Suppressor macrophage (primary cell): ENCODE measurements at places on chromosomes 16 and 17.
A peak's percentile ranks its signal among the peaks of the same experiment; 100 is the strongest.

GRCh38 chr17:35447499-35447898 is 1.1 kb downstream of the SLFN13 start:
- DNase-seq: no peak

GRCh38 chr17:58352596-58353388 is 791 bp upstream of the SUPT4H1 start:
- DNase-seq: peak; percentile 77

GRCh38 chr17:31294820-31295488 is 2.1 kb downstream of the OMG start:
- DNase-seq: no peak

- no peak for DNase-seq
These were observed 176.8 kb downstream of the TANC2 start for GRCh38 chr17:63142836-63143235.

GRCh38 chr17:7700510-7700909 is 4.5 kb upstream of the EFNB3 start:
- no peak for DNase-seq

- DNase-seq: peak; percentile 62
These were observed 48.0 kb upstream of the NDRG4 start for GRCh38 chr16:58451945-58452401.

DNA sequence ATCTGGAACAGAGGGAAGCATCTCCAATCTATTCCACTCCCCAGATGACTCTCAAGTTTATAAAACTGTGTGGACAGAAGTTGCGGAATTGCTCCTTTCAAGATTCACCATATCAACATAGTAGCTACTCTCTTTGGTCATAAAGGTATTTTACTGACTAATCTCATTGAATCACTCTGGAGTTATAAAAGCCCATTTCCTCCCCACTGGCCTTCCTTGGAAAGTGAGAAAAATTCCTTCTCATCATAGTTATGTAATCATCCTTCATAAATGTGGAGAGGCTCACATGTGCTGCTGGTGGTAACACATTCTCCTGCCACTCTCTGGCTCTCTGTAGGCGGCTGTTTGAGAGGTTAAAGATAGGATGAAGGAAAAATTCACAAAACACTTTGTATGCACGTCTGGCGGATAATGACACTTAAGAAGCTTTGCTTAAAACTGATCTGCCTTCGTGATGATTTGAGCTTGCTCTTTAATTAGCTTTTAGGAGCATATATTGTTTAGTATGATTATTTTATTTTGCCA is 1034.0 kb upstream of the EEF2KMT start:
- no peak for DNase-seq

DNA sequence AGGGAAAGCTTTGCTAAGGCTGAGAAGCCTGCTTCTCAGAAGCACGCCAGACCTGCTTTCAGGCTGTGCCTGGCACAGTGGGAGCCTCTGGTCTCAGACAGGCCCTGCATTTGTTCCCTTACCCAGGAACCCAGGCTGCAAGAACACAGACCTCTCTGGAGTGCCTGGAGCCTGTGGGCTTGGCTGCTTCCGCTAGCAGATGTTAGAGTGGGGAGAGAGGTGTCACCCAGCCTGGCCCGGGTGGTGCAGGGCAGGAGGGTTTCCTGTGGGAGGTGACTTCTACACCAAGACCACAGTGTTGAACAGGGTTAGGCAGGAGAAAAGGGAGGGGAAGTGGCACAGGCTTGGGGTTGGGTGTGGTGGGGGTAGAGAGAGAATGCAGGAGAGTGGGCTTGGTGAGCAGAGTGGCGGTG is 35.8 kb upstream of the ADGRG1 start:
- peak; percentile 38 for DNase-seq

- no peak for DNase-seq
These were observed 1.7 kb upstream of the RAB11FIP4 start for GRCh38 chr17:31389657-31390381.

- DNase-seq: no peak
These were observed 28.8 kb downstream of the ATP2C2 start for GRCh38 chr16:84397090-84397489.

GRCh38 chr16:54955757-54956156 is 25.1 kb downstream of the IRX5 start:
- no peak for DNase-seq

- DNase-seq: no peak
These were observed 49.2 kb upstream of the ITGA2B start for GRCh38 chr17:44438636-44439035.

- no peak for DNase-seq
These were observed 159.5 kb downstream of the SHISA9 start for GRCh38 chr16:13060932-13061331.

DNA sequence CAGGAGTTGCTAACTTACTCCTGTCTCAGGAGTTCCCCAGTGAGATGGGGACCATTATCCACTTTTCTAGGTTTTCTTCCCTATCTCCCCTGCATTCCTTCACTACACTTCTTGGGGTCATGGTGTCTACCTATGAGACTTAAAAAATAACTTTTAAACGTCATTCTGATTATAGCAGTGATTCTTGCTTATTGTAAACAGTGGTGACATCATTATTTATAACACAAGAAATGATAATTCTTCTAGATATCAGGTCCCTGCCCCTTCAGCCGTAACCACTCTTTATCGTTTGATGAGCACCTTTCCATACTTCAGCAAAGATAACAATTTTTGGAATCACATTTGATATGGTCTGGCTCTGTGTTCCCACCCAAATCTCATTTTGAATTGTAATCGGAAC is 27.2 kb upstream of the IRX3 start:
- no peak for DNase-seq

DNA sequence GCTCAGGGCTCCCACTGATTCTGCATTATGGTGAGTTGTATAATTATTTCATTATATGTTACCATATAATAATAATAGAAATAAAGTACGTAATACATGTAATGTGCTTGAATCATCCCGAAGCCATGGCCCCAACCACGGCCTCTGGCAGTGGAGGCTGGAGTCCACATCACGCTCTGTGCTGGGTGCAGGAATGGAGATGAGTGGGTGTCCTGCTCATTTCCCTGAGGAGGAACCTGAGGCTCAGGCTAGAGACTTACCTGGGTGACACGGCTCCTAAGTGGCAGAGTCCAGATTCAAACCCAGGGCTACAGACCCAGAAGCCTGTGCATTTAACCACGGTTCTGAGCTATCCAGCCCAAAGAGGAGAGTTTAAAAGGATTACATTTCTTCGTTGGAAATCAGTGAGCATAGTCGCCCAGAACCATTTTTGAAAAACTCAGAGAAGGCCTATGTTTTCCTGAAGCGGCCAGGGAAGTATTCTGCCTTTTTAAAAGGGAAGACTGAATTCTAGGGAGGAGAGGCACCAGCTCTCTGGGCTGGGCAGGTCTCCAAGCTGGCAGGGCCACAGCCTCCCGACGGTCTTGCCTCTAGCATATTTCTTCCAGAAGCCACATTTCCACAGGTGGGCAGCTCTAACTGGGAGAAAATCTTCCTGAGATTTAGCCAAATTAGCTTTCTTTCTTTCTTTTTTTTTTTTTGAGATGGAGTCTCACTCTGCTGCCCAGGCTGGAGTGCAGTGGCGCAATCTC is 6.7 kb downstream of the IL4R start:
- no peak for DNase-seq

- DNase-seq: peak; percentile 95
These were observed 34.0 kb downstream of the PGS1 start for GRCh38 chr17:78412403-78412802.

DNA sequence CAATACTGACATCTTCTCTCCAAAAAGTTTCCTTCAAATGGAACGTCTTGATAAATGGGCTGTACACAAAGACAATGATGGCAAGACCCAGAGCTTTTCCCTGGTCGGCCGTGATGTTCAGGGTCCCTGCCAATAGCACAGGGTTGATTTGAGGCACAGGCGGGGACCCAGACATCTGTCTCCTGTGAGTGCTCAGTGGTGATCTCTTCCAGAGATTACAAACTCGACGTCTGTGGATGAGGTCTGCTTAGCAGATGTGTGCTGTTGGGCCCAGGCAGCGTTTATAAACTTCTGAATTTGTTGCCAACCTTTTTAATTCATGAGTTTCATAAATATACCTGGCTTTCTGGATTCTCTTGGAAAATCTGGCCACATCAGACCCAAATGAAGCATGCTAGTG is 14.9 kb downstream of the CPPED1 start:
- no peak for DNase-seq

DNA sequence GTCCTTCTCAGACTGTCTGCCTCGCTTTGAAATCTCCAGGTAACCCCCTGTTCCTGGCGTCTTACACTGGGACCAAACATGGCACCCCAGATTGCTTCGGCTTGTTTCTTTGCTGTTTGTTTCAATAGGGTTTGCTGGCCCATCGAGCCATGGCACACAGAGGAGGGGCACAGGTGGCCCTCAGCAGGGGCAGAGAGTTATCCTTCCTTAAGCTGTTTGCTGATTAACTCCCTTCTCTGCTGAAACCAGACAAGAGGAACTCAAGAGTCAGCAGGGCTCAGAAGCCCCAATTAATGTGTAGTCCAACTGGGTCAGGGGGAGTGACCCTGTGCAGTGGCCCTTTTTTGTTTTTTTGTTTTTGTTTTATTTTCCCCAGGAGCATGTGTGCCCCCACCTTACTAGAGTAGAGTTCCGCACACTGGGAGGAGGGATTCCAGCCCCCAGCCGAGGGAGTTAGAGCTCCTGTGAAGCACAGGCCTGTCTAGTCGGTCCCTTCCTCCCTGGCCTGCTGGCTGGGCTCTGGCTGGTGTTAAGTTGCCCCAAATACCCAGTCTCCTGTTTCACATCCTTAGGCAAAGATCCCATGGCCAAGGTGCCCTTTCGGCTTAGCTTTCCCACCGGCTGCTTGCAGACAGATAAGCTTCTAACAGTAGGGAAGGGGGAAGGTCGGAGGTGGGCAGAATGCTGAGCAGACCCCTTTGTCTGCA is 39.3 kb downstream of the YPEL2 start:
- DNase-seq: no peak

- no peak for DNase-seq
These were observed 16.2 kb downstream of the SRCIN1 start for GRCh38 chr17:38589462-38590114.

DNA sequence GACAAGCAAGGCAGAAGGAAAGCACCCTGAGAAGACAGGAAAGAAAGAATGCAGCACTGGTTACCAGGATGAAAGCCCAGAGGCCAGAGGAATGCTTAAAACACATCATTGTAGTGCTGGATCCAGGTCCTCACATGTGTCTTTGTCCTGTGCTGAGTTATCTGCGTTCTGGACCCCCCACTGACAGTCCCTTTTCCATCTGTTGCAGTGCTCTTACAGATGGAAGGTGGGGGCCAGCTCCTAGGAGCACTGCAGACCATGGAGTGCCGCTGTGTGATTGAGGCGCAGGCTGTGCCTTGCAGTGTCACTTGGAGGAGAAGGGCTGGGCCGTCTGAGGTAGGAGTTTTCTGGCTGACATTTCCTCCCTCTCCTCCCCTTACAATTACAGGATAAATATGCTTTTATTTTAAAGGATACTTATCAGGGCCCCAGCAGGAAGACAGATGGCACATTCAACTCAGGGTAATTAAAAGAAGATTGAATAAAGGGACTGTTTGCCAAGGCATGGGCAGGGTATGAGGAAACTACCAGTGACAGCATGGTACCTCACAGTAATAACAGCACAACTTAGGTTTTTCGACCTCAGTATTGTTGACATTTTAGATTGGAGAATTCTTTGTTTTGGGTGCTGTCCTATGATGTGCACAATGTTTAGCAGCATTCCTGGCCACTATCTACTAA is 3.0 kb downstream of the EME1 start:
- no peak for DNase-seq

DNA sequence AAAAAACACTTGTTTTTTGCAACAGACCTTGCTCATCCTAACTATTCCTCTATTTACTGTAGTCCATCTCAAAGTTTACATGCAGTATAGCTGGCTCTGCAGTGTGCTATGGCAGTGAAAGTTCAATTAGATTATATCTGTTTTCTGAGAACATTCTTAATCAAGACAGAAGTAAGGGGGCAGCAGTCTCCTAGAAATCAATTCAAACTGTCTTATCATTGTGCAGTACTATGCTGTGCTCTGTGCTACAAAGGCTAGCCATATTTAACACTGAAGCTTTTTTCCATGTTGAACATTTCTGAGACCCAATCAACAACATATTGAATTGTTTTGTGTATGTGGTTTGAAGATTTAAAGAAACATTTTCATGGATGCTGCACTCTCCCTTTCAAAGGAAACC is 11.4 kb downstream of the NETO2 start:
- DNase-seq: no peak

DNA sequence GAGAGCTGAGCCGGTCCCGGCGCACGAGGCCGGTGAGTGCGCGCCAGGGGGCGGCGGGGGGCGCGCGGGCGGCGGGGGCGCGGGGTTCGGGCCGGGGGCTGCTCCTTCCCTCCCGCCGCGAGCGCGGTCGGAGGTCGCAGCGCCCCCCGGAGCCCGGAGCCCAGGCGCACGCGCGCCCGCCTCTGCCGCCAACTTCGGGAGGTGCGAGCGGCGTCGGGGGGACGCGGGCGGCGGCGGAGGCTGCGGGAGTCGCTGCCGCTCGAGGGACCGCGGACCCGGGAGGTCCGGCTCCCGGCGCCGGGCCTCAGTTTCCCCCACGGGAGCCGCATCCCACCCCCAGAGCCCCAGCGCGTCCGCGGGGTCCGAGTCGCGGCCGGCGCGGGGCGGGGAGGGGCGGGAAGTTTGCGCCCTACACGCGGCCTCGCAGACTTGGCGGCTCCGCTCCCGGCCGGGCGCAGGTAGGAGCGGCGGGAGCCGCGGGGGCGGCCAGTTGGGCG is at the start of gene PRR35:
Gene PRR35 (plus strand): TSS at position 191 of the 497 bp plus-strand sequence. CDS start 2,901 bp downstream, outside the sequence.
- DNase-seq: no peak

DNA sequence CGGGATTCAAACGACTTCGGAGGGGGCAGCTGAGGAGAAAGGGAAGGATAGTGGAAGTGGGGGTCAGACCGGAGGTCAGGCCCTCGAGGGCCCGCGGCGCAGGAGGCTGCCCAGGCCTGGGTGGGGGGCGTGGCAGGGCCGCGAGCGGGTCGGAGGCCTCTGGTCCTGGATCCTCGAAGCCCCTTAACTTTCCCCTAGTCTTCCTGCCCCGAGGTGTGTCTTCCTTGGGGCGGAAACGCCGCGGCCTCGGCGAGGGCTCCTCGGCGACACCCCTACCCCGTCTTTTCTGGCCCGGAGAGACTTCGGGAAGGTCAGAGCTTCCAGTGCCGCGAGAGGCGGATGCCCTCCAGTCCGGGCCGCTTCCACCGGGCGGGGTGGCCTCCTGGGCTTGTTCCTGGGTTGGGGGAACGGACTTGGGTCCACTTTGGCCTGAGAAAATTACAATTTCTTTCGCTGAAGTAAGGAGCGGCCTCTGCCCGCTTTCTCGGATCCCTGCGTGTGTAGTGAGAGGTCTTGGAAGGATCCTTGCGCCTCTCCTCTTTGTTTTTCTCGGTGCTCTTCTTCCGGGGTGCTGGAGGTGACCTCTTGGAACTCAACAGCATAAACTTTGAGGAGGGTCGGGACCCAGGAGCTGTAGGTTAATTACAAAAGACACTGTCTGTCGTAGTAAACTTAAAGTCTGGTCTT is 491 bp downstream of the IST1 start:
- DNase-seq: peak; percentile 57

GRCh38 chr16:49701789-49702494 is 154.0 kb downstream of the ZNF423 start:
- no peak for DNase-seq

- no peak for DNase-seq
These were observed 372.7 kb upstream of the ZFHX3 start for GRCh38 chr16:73420676-73421075.
